ENCODE measurements at places on chromosomes 13 and 19. TPM values are rescaled to one million over a fixed set of nuclear protein-coding genes. Genes with fewer than 3 reads are reported as not detected.

The SERPINE3 gene
- total RNA-seq = not detected

The ZFP28 gene
- 5.4 TPM for total RNA-seq

The ZIC5 gene
- under 0.01 TPM for total RNA-seq

The ZNF728 gene
- not detected for total RNA-seq

The ADAMTSL5 gene
- not detected for total RNA-seq

The PABPC3 gene
- under 0.01 TPM for total RNA-seq

The ZNF823 gene
- total RNA-seq = 9.1 TPM

The TYROBP gene
- not detected for total RNA-seq

The PIN1 gene
- 91.3 TPM for total RNA-seq

The KL gene
- total RNA-seq = under 0.01 TPM

The THSD1 gene
- 41.3 TPM for total RNA-seq

The HSH2D gene
- not detected for total RNA-seq

The KCNN1 gene
- total RNA-seq = 0.25 TPM

The ACP7 gene
- not detected for total RNA-seq

The PBX4 gene
- total RNA-seq = not detected

The POLR2I gene
- total RNA-seq = 117 TPM

The PROZ gene
- not detected for total RNA-seq

The FREM2 gene
- total RNA-seq = not detected

The C19orf73 gene
- total RNA-seq = 0.25 TPM

The DDX39A gene
- 71.9 TPM for total RNA-seq

The ZNF763 gene
- total RNA-seq = 1.6 TPM

The ADM5 gene
- total RNA-seq = 0.26 TPM

The RRAS gene
- total RNA-seq = 31.6 TPM

The POU2F2 gene
- 0.26 TPM for total RNA-seq

The ZNF570 gene
- total RNA-seq = 4.6 TPM

The CNN1 gene
- not detected for total RNA-seq

The ATF5 gene
- 3.3 TPM for total RNA-seq

The CXCL17 gene
- total RNA-seq = not detected

Data from dermis microvascular lymphatic vessel endothelial cell (primary cell).